ENCODE measurements at places on chromosomes 12 and 14.

GRCh38 chr14:70086685-70087379 lies 101.9 kb downstream of the SLC8A3 start:
- DNase-seq: no peak

GRCh38 chr12:112986291-112986800 lies 8.0 kb downstream of the OAS2 start:
- no peak for DNase-seq

DNA sequence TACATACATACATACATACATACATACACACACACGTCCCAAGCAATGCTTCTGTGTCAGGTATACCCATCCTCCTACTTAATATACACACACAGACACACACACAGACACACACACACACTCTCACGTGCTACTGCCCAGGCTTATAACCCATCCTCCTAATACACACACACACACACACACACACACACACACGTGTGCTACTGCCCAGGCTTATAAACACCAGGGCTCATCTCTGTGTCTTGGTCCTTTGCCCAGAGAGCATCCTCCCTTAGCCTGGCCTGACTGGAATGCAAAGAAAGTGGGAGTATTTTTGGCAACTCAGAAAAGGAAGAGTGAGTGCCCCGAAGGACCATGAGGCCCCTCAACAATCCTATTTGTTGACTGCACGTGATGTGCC lies 129.0 kb downstream of the RBM19 start:
- no peak for DNase-seq

- no peak for DNase-seq
These were observed 8.3 kb downstream of the PTPRB start for GRCh38 chr12:70628701-70629480.

All from activated naive CD8-positive, alpha-beta T cell treated with anti-CD3 and anti-CD28 coated beads, Interleukin-2, amount 50 U/mL, for 16 hours (primary cell).